ENCODE measurements at places on chromosomes 1 and 21.

- DNase-seq: no peak
These were observed 24.3 kb upstream of the MTF1 start for GRCh38 chr1:37883671-37884070.

DNA sequence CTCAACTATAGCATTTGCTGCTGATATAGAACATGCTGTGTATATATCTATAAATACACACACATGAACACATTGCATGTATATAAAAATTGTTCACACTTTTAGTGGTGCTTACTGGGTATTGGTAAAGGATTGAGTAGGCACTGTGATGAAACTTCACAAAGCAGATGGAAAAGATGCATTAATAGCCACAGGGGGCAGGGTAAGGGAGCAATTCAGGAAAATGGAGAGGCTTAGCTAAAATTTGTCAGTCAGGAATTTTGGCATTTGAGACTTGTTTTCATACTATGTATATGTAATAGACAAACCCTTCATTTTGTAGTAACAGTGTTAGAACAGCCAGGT is 633 bp upstream of the PPFIA4 start:
- DNase-seq: no peak

GRCh38 chr1:36239941-36240637 is 15.8 kb downstream of the THRAP3 start:
- DNase-seq: peak; percentile 63

DNA sequence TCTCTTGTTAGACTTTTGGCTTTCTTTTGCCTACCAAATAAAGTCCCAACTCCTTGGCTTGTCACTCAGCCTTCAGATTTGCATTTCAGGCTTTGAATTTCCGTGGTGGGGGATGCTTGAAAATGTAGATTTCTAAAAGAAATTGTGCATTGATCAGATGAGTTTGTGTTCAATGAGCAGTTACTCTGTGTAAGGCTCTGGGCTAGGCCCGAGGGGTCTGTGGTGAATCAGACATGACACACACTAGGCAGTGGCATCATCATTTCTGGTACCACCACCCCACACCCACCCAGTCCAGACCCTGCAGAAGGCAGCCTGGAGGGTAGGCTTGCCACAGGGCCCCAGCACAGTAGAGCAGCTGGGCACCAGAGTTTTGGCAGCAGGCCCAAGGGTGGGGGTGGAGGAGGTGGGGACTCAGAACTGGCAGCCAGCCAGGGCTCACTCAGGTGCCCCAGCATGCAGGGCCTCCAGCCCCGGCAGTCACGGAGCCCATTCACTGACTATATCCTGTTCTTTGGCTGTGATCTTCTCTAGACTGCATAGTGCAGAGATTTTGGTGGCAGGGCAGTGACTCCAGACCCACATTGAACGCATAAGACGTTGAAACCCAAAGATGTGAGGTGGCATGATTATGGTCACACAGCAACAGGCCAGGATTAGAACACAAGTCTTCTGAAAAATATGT is 97.2 kb upstream of the ARTN start:
- peak; percentile 95 for DNase-seq

GRCh38 chr1:106961646-106962045 is 94.8 kb upstream of the PRMT6 start:
- no peak for DNase-seq

- DNase-seq: no peak
These were observed 22.0 kb upstream of the BOLA1 start for GRCh38 chr1:149877211-149877946.

- no peak for DNase-seq
These were observed 130.0 kb upstream of the BEND5 start for GRCh38 chr1:48906729-48907128.

- peak; percentile 55 for DNase-seq
These were observed 134.3 kb upstream of the ZBTB40 start for GRCh38 chr1:22317231-22317919.

- DNase-seq: no peak
These were observed 79.3 kb upstream of the TLR5 start for GRCh38 chr1:223222377-223222776.

GRCh38 chr1:21762022-21762404 is 20.9 kb downstream of the USP48 start:
- DNase-seq: no peak

GRCh38 chr21:42311816-42312625 is 3.2 kb downstream of the TFF3 start:
- DNase-seq: peak; percentile 43

GRCh38 chr1:7393136-7393535 is 378.0 kb upstream of the VAMP3 start:
- DNase-seq: no peak

DNA sequence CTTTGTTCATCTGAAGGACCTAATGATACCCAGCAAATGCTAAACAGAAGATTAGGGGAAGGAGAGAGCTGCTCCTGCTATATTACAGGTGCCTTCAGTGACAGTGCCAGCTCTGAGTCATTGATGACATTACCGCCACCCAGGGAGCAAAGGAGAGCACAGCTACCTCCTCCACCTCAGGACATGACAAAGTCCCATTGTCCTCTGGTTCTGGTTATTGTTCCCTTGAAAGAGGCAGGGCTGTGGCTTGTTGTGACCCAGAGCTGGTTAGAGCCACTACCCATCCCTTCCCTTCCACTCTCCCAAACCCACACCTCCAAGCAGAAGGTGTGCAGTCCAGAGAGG is 363.5 kb upstream of the DUSP10 start:
- DNase-seq: peak; percentile 83

DNA sequence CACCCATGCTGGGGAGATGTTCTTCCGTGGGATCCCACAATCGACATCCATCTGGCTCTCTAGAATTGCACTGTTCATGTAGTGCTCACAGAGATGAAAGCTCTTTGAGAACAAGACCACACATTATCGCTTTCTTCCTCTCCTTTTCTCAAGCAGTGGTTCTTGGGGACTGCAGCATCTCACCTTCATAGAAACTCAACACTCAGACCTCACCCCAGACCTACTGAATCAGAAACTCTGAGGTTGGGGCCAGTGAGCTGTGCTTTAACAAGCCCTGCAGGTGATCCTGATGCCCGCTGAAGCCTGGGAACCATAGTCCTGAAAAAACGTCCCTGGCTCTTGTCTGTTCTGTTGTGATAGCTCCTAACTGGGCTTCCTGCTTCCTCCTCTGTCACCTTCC is 251.3 kb upstream of the FGGY start:
- DNase-seq: no peak

DNA sequence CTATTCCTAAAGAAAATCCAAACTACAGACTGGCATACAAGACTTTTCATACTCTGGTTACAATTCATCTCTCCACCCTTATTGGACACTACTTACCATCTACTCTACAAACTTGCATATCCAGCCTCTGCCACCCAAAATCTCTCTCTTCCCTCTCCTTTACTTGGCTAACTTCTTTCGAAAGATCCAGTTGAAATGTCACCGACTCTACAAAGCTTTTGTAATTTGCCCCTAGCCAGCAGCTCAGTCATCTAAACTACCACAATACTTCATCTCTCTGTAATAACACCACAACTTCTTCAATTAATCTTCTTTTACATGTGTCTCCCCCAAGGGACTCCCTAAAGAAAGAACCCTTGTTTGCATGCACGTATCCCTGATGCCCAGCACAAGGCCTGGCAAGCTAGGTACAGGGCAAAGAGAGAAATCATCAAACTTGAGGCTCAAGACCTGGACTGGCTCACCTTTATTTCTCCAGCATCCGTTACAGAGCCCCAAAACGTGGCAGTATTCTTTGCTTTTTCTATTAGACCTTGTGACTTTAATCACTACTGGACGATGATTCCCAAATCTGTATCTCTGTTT is 2.7 kb downstream of the ZBTB21 start:
- no peak for DNase-seq

- peak; percentile 13 for DNase-seq
These were observed 14.9 kb upstream of the CENPS start for GRCh38 chr1:10415211-10415930.

DNA sequence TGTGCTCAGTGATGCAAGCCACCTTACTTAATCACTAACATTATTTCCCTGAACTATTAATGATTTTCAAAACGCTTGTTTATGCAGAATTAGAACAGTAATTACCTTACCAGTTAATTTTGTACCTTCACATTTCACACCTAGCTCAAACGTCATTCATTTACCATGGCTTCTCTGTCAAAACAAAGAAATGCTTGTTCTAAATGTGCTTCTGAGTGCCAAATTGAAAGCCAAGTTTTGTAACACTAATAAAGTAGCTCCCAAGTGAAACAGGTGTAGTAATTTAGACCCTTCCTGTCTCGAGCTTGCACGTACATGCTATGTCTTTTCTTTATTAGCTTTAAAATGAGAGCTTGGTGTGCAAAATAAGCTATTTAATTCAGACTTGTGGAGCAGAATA is 533.7 kb upstream of the PKN2 start:
- no peak for DNase-seq

- DNase-seq: no peak
These were observed 48.6 kb downstream of the PCP4 start for GRCh38 chr21:39915881-39916280.

GRCh38 chr1:181135437-181135731 is 46.9 kb downstream of the IER5 start:
- DNase-seq: peak; percentile 85

- DNase-seq: peak; percentile 53
These were observed 64.4 kb downstream of the MACF1 start for GRCh38 chr1:39268906-39269305.

- no peak for DNase-seq
These were observed 66.5 kb upstream of the GADD45A start for GRCh38 chr1:67618285-67619018.

DNA sequence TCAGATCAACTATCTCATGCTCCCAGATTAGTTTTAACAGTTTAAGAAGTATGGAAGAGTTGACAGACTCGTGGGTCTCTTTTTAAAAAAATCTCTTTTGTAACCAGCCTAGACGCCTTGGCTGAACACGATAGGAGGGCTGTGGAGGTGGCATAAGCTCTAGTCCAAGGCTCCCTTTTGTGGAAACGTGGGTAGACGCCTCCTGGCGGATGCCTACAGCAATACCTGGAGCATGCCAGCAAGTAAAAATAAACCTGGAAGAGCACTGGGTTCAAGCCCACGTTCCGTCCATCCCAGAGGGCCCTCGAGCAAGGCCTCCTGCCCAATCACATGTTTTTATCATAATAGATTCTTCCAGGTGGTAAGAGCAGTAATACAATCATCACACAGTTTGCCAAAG is 87.9 kb downstream of the RGS7 start:
- DNase-seq: no peak

- peak; percentile 21 for DNase-seq
These were observed 1.6 kb upstream of the NPHP4 start for GRCh38 chr1:5993556-5994491.

DNA sequence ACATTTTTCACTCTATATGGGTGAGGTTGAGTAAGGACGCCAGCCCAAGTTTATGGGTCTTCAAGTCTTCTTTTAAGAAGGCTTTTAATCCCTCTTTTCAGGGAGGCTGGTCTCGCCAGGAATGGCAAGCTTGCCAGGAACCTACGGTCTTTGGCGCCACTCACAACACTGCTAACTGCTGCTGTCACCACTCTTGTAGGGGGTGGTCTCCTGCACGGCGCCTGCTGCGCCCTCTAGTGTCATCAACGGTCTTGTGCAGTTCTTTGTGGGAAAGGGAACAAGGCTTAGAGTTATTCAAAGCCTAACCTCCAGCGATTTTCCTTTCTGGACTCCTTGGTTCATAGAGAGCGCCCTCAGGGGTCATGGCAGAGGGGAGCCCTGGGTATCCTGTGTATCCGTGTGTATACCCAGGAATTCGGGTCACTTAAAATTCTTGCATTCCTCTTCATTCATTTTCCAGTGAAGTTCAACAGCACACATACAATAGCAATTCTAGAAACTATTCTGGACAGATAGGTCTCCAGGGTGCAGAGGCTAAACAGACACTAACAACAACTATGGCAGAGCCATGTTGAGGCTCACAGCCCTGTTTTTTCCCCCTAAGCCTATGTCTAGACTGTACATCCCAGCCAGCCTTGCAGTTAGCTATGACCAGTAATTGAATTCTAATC is 392.8 kb upstream of the CAMK1G start:
- peak; percentile 79 for DNase-seq

- DNase-seq: no peak
These were observed 22.4 kb downstream of the ARMH1 start for GRCh38 chr1:44696789-44697345.

DNA sequence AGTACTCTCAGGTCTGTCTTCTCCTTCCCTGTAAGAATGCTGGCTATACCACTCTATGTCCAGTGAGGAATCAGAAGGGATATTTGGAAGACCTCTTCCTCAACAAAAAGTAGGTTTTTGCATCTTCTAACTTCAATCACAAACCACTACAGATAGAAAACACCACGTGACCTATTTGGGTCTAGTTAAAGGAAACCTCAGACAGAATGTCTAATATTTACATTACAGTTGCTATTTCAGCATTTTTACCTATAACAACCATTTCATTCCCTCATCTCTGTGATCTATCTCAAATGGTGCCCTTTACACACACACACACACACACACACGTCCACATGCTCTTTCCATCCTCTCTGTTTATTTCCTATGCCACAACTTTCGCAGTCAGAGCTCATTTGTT is 7.9 kb upstream of the ADORA3 start:
- no peak for DNase-seq

DNA sequence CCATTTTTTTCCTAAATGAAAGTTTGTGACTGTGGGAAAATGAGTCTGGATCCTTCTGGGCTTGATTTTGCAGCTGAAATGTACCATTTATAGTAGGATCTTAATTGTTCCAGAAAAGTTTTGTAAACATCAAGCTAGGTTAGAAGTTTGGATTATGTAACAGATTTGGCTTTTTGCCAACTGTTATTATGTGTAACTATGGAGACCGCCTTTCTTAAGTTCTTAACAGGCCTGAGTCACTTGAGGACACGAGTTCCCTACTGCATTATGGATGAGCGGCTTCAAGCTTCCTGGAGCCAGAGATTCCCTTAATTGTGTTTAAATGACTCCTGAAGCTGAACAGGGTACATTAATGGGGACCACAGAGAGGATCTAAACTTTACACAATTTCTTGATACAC is 22.2 kb downstream of the SLC25A33 start:
- DNase-seq: peak; percentile 83

DNA sequence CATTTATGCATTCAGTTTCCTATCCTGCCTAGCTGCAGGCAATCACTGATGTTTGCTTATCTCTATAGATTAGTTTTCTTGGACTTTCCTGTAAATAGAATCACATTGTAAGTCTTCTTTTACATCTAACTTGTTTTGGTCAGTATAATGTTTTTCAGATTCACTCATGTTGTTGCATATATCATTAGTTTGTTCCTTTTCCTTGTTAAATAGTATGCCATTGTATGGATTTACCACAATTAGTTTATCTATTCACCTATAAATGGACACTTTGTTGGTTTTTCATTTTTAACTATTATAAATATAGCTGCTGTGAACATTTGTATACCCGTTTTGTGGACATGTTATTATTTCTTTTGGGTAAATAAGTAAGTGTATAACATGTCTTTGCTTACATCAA is 44.2 kb upstream of the BACH1 start:
- DNase-seq: no peak

- peak; percentile 25 for DNase-seq
These were observed 80.5 kb upstream of the RALGPS2 start for GRCh38 chr1:178644308-178645120.

GRCh38 chr1:64110924-64111777 is 92.3 kb upstream of the UBE2U start:
- DNase-seq: no peak
